ENCODE measurements at places on chromosomes 12 and 14. TPM values are rescaled to one million over a fixed set of nuclear protein-coding genes. Genes with fewer than 3 reads are reported as not detected.
A peak's percentile ranks its signal among the peaks of the same experiment; 100 is the strongest.

DNA sequence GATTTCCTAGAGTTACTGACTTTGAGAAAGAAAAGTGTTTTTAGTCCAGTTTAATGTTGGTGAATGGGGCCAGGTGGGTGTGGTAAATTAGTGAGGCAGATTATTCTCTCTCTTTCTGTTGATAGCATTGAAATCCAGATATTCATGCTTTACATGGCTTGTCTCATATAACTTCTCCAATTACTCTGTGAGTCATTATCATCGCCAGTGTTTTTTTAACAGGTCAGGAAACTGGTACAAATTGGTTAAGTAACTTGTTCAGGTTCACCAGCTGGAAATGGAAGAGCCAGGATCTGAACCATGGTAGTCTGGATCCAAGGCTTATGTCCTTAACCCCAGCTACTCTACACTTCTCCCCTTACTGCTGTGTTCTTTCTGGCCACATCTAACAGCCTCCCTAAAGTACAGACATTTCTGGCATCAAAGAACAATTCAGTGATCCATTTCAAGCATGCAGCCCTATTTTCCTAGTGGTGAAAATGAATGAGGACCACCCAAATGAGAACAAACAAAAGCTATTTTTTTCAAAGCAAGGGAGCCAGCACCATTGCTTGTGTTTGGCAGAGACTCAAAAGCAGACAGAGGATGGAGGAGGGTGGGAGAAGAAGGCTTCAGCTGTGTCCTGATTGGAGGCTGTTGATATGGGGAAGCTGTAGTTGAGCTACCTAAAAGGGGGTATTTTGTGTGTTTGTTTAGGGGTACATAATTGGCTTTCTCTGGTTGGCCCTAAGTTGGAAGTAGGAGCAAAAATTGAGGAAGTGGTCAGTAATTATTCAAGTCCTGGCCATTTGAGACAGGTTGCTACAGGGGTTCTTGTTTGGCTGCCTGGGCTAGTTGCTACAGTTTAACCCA is 1.7 kb downstream of the IRAK3 start:
- peak; percentile 20 for DNase-seq

- DNase-seq: no peak
These were observed 11.6 kb downstream of the HVCN1 start for GRCh38 chr12:110677206-110677911.

DNA sequence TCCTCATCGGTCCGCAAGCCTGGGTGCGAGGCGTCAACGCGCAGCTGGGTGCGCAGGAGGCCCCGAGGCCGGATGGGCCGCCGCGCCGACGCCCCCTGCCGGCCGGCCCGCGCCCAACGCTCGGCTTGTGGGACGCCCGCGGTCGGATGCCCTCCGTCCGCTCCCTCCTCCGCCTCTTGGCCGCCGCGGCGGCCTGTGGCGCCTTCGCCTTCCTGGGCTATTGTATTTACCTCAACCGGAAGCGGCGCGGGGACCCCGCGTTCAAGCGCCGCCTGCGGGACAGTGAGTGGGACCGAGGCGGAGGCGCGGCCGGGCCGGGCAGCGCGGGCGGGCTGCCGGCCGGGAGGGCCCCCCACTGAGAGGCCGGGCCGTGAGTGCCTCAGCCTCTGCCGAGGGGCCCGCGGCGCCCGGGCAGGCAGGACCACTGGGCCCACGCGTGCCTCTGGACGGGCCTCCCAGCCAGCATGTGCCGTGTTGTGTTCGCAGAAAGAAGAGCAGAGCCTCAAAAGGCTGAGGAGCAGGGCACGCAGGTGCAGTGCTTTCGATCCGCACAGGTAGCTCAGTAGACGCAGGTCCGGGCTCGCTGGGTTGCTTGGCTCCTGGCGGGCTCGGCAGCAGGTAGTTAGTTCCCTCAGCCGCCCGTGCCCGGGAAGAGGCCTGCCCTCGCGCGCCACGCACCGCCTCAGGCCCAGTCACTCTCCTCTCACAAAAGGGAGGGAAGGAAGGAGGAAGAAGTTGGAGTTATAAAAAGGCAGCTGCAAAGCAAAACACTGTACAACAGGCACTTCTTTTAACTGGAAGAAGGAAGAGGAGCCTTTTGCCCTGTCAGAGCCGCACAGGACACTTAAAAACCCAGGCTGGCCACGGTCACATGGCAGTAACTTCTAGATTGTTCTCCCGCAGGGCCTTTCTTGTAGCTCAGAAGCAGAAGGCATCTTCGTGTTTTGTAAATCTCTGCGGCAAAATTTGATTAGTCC is at the start of gene TOMM20L:
TOMM20L (plus strand) TSS at position 119 of the 977 bp plus-strand sequence; CDS start at position 147, 28 bp downstream.
- DNase-seq: peak; percentile 69

LUM gene
- not detected for total RNA-seq

DNA sequence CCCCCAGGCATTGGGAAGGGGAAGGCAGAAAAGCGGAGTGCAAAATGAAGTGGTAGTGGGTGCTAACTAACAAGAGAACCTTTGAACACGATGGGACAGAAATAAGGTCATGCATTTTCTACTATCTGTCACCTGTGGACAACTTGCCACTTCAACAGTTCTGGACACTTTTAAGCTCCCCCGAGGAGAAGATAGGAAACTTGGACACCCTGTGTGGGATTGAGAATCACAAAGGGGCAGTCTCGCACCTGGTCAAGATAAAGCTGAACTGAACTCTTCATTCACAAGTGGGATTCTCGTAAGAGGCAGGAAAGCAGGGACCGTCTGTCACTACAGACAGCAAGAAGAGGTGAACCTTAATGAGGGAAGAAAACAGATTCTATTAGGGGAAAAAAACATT is 51.6 kb downstream of the EIF2S3B start:
- no peak for DNase-seq

DNA sequence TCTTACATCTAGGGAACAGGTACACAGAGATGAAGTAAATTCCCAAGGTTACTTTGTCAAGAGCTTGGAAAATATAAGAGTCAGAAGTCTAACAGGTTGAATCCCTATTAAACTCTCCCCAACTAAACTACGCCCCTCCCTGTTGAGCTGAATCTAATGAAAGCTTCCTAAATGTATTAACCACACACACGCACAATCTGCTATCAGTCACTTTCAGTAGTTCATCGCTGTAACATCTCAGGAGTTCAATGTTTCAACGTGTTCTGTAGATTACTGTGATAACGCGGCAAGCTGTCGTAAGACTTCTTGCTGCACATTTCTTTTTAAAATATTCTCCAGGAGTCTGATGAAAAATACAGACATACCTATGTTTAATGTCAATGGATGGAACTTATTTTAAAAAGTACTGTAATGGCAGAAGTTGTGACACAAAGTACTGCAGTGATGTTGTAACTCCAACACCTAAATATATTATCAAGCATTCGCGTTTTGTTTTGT is 612 bp upstream of the SLC25A3 start:
- DNase-seq: no peak

OS9 gene
- total RNA-seq: 141 TPM

LRRIQ1 gene
- total RNA-seq: 0.38 TPM

- no peak for DNase-seq
These were observed 31.1 kb upstream of the BEGAIN start for GRCh38 chr14:100618318-100618693.

TEX52 gene
- total RNA-seq: not detected

- no peak for DNase-seq
These were observed 41.4 kb downstream of the TPCN1 start for GRCh38 chr12:113262710-113263109.

DNA sequence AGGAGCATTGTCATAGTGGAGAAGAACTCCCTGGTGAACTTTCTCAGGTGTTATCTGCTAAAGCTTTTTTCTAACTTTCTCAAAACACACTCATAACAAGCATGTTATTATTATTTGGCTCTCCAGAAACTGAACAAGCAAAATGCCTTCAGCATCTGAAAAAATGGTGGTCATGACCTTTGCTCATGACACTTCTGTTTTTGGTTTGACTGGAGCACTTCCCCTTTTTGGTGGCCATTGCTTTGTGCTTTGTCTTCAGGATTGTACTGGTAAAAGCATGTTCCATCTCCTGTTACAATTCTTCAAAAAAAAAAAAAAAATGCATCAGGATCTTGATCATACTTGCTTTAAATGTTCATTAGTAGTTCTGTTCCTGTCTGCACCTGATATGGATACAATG is 1241.6 kb upstream of the USP15 start:
- DNase-seq: no peak

SRRM4 gene
- total RNA-seq: not detected

- peak; percentile 91 for DNase-seq
These were observed 78.2 kb downstream of the IRF2BPL start for GRCh38 chr14:76950055-76951020.

- no peak for DNase-seq
These were observed 237.2 kb downstream of the SLC15A4 start for GRCh38 chr12:128586451-128587029.

DNA sequence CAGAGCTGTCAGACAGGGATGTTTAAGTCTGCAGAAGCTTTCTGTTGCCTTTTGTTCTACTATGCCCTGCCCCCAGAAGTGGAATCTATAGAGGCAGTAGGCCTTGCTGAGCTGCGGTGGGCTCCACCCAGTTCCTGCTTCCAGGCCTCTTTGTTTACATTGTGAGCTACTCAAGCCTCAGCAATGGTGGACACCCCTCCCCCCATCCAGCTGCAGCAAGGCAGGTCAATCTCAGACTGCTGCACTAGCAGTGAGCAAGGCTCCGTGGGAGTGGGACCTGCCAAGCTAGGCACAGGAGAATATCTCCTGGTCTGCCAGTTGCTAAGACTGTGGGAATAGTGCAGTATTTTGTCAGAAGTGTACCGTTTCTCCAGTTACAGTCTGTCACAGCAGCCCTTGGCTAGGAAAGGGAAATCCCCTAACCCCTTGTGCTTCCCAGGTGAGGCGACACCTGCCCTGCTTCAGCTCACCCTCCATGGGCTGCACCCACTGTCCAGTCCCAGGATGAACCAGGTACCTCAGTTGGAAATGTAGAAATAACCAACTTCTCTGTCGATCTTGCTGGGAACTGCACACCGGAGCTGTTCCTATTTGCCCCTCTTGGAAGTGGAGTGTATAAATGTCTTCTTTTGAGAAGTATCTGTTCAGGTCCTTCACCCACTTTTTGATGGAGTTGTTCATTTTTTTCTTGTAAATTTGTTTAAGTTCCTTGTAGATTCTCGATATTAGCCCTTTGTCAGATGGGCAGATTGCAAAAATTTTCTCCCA is 213.5 kb upstream of the SLC38A2 start:
- no peak for DNase-seq

GRCh38 chr12:119631930-119632678 is 35.8 kb upstream of the PRKAB1 start:
- DNase-seq: no peak

ANKRD33 gene
- 0.26 TPM for total RNA-seq

DNA sequence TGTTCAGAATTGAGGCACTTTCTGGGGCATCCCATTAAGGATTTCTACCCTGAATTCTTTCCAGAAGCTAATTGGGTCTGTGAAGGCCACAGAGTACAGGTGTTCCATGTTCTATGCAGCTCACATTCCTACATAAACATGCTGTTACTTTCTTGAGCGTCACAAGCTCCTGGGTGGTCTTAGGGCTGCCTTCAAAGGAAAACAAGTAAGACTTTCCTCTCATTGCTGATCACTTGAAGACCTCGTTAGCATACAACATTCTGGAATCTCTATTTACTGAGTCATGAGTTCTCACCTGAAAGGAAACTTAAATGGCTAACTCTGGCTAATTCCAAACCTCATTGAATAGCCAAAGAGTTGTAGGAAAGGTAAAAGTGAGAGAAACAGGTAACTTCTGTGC is 63.0 kb upstream of the HMGA2 start:
- DNase-seq: no peak

OR10AD1 gene
- not detected for total RNA-seq

DNA sequence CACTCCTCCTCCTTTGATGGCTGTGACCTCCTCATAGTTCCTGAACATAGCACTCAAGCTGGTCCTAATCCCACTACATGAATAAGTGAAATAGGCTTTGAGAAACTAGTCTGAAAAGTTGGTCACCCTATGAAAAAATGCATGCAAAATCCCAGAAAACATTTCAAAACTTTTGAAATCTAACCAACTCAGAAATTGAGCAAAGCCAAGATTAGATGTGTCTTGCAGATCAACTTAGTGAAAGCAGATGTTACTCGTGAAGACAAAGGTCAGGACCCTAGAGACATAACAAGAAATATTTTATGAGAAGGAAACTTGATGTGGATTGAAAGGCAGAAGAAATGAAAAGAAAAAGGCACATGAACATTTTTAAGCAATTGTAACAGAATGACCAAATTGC is 63.3 kb downstream of the TSHR start:
- DNase-seq: no peak

GRCh38 chr14:93028724-93029076 is 87.0 kb downstream of the ITPK1 start:
- no peak for DNase-seq

- no peak for DNase-seq
These were observed 368.1 kb upstream of the TMTC1 start for GRCh38 chr12:30151831-30152230.

DNA sequence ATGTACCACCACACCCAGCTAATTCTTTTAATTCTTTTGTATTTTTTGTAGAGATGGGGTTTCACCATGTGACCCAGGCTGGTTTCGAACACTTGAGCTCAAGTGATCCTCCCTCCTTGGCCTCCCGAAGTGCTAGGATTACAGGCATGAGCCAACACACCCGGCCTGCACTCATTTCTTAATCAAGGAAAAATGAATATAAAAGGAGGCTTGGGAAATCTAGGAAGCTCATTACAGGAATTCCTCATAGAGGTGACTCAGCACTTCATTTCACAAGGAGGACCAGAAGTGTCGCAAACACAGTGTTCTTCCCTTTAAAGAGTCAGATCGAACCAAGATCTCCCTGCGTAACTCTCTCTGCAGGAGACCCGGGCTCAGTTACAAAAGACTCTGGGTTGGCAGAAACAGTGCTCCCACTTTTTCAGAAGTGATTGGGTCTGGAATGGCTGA is 30.3 kb downstream of the NFKBIA start:
- peak; percentile 51 for DNase-seq

MGAT4C gene
- total RNA-seq: under 0.01 TPM

VWF gene
- total RNA-seq: 467 TPM

DNA sequence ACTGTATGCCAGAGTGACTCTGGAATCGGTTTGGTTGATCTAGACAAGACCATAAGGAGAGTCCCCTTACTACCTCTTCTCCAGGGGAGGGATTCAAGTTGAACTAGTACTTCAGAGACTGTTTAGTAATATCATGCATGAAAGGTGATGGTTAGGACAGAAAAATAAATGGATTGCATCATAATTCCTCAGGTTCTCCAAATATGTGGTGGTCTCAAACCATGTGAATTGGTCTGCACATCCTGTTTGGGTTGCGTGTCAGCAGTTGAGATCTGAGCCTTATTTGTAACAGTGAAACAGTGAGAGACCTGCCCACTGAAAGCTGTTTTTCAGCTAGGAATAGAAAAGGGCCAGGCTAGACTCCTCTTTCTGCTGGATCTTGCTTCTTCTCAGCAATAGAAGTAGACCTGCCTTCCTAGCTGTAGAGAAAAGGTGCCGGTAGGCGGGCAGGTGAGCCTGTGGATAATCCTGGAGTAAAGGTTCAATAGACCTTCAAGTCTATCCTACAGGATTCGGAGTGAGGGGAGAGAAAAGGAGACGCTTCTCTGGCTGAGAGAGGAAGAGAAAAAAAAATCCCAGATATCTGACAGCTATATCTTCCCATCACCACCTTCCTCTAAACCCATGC is 258.5 kb upstream of the E2F7 start:
- no peak for DNase-seq

CCDC184 gene
- not detected for total RNA-seq
